Adipocyte (in vitro differentiated cells): ENCODE measurements at places on chromosomes 2 and 18.

- DNase-seq, result no peak
Observed at GRCh38 chr2:118133916-118134315, 45.6 kb downstream of the INSIG2 start.

DNA sequence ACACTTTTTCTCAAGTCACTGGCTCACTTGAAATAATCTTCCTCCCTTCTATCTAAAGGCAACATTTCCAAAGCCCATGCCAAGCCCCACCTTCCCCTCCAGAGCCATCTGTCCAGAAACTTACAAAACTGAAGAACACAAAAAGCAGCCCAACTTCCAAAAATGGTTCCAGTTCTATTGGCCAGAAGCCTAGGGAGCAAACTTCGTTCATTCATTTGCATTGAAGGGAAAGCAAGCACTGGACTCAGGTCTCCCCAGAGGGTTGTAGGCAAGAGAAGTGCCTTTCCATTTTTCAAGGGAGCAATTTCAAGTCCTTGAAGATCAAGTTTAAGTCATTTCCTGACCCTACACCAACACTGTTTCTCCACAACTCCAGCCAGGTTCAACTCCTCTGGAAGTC is 585.0 kb downstream of the BCL11A start:
- no peak for DNase-seq

GRCh38 chr2:173568054-173568453 is 213.4 kb downstream of the CDCA7 start:
- DNase-seq, result no peak

DNA sequence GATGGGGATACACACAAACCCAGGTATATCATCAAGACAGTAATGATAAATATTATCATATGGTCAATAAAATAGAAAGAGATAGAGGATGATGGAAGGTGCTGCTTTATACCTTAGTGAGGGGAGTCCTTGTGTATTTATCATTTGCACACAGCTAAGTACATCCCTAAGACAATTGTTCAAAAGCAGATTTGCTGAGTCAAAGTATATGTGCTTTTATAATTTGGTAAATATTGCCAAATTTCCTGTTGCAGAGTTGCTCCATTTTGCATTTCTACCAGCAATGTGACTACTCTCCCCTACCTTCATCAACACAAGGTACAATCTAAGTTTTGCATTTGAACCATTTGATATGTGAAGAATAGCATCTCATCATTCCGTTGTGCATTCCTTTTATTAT is 22.6 kb upstream of the PLEK start:
- no peak for DNase-seq

- peak; percentile 98 for DNase-seq
Observed at GRCh38 chr2:235605312-235606003, 111.6 kb downstream of the AGAP1 start.

DNA sequence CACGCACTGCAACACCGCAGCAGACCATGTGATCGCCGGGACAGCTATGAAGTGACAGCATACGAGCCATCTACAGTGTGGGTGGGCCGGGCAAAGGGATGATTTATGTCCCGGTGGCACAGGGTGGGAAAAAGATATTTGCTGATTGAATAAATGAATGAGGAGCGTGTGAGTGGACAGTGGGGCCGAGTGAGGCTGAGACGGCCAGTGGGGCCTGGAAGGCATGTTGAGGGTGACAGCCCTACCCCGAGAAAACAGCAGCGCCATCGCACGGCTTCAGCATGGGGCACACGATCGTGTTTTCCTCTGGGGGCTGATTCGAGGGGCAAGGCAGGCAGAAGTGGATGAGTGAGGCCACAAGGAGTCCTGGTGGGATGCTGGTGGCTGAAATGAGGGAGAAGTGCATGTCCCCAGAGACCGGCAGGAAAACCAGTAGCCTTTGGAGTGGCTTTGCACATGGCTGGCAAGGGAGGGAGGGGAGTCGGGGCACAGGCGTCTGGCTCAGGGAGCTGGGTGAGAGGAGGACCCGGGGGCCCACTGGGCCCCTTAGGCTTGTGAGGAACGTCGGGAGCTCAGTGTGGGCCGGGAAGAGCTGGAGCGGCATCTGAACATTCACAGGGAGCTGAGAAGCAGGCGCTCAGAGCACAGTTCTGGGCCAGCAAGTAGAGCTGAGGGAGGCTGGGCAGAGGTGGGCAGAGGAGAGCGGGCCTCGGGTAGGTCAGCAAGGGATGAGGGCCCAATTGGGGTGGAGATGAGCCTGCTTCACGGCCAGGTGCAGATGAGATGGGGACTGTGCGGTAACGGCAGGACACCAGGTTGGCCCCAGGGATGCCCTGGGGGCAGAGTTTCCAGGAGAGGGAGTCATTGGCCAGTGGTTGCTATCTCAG is 32.1 kb upstream of the MAL start:
- no peak for DNase-seq

- DNase-seq, result peak; percentile 78
Observed at GRCh38 chr18:9814431-9814830, 71.3 kb upstream of the TXNDC2 start.

- DNase-seq, result no peak
Observed at GRCh38 chr2:9641641-9642040, 10.8 kb upstream of the YWHAQ start.

DNA sequence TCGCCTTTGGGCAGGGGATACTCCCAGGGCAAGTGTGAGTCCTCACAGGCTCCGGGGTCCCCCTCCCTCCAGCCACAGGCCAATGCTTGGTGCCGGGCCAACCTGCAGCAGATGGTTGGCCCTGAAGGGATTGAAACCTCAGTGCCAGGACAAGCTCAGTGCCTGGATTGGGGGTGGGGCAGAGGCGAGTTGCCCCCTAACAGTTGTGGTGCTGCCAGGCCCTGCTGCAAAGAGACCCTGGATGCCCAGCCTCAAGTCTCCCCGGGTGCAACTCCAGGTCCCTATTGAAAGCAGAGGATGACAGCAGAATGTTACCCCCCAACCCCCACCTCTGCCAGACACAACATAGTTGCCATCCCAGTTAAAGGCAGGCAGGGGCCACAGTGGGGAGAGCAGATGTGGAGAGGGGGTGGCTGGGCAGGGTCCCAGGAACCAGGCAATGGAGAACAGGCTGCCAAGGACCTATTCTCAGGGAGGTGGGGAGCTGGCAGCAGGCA is 9.5 kb upstream of the RNF103 start:
- no peak for DNase-seq

DNA sequence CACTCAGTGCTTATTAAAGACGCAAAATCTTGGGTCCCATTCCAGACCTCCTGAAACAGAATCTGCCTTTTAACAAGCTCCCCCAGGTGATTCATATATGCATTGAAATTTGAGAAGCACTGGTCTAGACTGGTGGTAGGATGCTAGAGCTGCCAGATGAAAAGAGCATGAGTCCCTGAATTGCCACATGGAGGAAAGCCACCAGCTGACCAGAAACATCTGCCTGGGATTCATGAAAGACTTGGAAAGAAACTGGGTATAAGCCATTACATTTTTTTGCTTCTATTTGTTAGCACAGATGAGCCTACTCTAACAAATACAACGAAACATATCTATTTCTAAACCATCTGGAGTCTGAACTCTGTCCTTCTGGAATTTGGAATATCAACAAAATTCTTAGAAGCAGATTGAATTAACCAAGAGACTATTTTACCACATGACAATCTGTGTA is 228.9 kb downstream of the RBM43 start:
- peak; percentile 91 for DNase-seq

GRCh38 chr18:50679056-50679455 is 119.2 kb downstream of the MAPK4 start:
- no peak for DNase-seq

DNA sequence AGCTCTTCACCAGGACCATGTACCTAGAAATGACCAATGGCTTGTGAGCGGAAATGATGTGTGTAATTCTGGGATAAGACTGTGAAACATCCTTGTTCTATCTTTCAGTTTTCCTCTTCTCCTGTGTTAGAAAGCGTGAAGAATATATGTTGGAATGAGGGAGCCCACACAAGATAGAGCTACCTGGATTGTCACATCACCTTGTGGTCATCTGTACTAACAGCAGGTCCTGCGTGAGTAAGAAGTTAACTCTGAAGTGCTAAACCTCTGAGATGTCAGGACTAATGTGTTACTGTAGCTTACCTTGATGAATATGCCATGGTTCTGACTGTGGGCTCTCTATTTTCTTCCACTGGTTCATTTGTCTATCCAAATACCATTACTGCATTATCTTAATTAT is 75.6 kb downstream of the FASTKD2 start:
- no peak for DNase-seq

- no peak for DNase-seq
Observed at GRCh38 chr2:241769819-241770184, 6.8 kb upstream of the GAL3ST2 start.

DNA sequence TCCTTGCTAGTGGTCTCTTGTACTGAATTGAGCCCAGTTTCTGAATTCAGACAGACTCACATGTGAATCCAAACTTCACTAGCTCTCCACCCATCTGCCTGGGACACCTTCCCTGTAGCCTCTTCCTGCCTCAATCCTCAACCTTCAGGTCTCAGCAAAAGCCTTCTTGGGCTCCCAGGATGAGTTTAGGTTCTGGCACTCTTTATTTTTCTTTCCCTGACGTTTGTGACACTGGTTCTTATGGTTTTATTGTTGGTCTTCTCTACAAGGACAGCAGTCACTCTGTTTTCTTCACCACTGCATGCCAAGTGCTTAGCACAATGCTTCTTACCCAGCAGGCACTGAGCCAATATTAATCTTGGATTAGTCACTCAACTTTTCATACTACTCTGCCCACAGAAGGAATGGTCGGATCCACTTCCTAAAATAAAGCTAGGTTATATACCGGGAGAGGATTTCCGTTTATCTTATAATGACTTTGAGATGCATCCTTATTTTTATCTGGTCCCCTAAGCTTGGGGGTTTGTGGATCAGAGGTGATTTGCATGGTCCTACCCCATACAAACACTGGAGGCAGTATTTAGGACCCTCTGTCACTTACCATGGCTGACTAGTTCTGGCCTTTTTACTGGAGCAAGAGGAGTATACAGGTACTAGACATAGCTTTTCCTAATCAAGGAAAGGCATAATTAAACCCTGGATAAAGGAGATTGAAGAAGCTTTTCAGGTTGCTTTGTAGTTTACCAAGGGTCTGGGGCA is 186.3 kb downstream of the MYCN start:
- no peak for DNase-seq

- peak; percentile 29 for DNase-seq
Observed at GRCh38 chr2:240819858-240820606, at the start of gene KIF1A. KIF1A (minus strand) TSS chr2:240820219; CDS start chr2:240797752, 22,467 bp downstream.

DNA sequence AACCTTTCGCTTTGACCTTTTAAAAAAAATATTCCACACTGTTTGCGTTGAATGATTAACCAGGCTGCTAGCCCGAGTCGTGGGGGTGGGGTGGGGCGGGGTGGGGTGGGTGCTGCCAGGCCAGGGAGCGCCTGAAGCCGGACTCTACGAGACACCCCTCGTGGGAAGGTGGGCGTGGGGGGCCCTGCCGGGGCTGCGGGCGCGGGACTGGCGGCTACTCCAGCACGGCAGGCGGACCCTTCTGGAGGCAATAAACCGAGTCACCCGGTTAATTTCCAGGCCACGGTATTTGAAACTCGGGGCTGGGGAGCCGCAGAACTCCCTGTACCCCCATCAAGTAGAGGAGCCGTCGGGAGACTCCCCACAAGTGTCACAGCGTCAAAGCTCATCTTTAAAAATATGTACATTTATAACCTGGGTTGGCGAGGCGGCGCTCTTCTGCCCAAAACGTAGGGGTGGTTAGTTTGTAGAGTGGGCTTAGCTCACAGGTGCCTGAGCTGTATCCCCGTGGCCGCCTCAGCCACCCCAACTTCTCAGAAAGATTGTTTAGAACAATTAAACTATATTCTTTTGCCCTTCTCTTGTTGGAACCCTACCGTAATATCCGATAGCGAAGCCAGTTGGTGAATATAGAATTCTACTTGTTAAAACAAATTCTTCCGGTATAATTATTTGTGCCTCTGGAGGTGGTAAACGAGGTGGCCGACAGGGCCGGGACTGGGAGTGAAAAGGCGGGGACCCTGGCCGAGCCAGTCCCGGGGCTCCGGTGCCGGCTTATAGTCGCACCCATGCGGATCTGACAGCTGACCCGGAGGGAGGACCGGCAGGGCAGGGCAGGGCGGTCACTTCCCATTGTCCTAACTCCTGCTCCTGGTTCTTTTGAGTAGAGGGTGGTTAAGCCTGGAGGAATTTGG is 1.4 kb downstream of the B3GNT2 start:
- DNase-seq, result peak; percentile 59

- DNase-seq, result no peak
Observed at GRCh38 chr18:35484034-35484433, 13.7 kb downstream of the INO80C start.

GRCh38 chr2:167293172-167293781 is 405.0 kb downstream of the XIRP2 start:
- DNase-seq, result peak; percentile 62

DNA sequence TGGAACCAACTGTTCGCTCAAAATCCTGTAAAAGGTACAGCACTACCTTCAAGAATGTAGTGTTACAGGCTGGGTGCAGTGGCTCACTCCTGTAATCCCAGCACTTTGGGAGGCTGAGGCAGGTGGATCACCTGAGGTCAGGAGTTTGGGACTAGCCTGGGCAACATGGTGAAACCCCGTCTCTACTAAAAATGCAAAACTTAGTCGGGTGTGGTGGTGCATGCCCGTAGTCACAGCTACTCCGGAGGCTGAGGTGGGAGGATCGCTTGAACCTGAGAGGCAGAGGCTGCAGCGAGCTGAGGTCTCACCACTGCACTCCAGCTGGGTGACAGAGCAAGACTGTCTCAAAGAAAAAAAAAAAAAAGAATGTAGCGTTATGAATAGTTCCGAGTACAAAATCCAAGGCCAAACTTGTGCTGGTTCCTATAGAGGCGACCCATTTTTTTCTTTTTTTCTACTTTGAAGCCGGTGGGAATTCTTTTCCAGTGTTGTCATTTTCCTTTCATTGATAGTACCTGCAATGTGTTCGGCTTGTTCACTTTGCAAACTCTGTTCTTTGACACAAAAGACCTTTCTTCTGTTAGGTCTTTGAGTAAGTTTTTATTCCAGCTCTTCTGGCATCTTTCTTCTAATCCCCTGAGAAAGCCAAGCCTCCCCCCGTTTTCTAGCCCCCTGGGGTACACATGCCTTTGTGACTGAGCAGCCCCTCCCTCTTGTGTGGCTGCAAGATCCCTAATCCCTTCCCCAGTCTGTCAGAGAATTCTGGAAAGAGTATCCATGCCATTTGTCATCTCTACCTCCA is 25.1 kb downstream of the INPP5D start:
- DNase-seq, result no peak

DNA sequence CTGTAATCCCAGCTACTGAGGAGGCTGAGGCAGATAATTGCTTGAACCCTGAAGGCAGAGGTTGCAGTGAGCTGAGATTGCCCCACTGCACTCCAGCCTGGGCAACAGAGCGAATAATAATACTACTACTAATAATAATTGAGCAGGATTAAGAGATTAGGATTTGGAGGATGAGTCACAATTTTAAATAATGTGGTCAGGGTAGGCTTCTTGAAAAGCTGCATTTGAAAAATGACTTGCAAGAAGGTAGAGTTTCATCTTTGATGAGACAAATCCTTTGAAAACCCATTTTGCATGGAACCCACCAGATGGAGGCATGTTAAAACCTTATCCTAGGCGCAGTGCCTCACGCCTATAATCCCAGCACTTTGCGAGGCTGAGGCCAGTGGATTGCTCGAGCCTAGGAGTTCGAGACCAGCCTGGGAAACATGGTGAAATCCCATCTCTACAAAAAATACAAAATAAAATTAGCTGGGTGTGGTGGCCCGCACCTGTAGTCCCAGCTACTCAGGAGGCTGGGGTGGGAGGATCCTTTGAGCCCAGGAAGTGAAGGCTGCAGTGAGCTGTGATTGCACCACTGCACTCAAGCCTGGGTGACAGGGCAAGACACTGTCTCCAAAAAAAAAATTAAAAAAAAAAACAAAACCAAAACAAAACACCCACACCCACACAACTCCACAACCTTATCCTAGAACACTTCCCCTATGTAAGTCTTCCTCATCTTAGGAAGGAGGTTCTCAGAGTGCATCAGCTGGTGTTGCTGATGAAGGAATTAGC is 3.3 kb upstream of the ATP8B1 start:
- no peak for DNase-seq
